ENCODE measurements at places on chromosomes 1 and 21.

GRCh38 chr1:32350785-32351398 is 11.4 kb downstream of the FAM229A start:
- peak; percentile 81 for DNase-seq

GRCh38 chr1:115837740-115838421 is 3.0 kb downstream of the NHLH2 start:
- no peak for DNase-seq

DNA sequence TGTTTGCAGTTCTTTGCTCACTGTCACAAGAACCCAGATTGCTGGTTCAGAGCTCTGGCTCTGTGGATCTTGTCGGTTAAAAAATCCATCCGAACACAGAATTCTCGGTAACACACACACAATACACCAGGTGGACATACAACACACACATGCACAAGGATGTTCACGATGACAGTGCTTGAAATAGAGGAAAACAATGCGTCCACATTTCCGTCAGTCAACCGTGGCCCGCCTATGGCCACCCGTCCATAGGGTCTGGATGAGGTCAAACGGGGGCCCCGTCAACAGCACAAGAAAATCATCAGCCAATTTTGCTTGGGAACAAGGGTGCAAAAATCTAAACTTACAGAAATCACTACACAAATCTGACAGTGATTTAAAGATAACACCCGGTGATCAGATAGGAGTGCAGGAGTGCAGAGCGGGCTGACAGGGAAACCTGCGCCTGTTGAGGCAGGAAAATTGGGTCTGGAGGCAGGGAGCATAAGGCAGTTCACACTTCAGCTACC is 50.4 kb upstream of the SLC19A1 start:
- DNase-seq: no peak

- no peak for DNase-seq
Observed at GRCh38 chr21:38660333-38661196, 145.2 kb upstream of the ETS2 start.

GRCh38 chr1:157968946-157969345 is 24.5 kb upstream of the KIRREL1 start:
- no peak for DNase-seq

DNA sequence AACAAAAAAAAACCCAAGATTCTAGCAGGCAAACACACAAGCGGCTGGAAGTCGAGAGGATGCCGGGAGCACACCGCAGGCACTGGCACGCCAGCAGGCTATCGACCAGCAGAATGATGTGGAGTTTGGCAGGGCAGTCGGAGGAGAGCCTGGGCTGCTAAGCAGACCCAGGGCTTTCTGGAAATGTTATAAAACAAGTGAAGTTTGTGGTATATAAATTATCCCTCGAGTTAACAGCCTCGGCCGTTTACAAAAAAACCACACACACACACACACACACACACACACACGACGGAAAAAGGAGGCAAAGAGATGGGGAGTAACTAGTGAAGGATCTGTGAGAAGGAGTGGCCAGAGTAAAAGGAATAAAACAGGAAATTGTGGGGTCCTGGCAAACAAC is 87.2 kb upstream of the IVNS1ABP start:
- no peak for DNase-seq

Measured in activated CD4-positive, alpha-beta T cell treated with anti-CD3 and anti-CD28 coated beads, Interleukin-2, Interleukin-6, amounts not matched to agents 100 ng/mL and 50 ng/mL, durations not matched to agents 16 hours and 8 hours (primary cell).